Activated T-helper 17 cell treated with anti-CD3 and anti-CD28 coated beads, Interleukin-2, amount 50 U/mL, for 72 hours (primary cell): ENCODE measurements at places on chromosomes 6 and 20. TPM values are rescaled to one million over a fixed set of nuclear protein-coding genes. Genes with fewer than 3 reads are reported as not detected.
A peak's percentile ranks its signal among the peaks of the same experiment; 100 is the strongest.

DNA sequence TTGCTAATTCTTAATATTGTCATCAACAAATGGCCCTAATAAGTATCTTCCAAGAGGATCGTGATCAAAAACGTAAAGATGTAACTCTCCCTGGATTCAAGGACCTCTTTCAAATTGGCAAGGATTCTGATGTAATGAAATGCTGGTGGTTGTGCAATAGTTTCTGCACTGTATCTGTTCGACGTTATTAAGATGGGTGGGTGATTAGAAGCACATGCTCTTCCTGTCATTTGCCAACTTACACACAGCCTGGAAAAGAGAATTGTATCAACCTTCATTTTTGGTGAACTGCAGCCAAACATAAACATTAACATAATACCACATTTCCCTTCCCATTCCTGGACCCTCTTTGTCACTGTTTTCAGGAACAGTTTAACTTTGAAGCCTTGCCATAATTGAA is 9.8 kb downstream of the FOXQ1 start:
- ATAC-seq: no peak

DNA sequence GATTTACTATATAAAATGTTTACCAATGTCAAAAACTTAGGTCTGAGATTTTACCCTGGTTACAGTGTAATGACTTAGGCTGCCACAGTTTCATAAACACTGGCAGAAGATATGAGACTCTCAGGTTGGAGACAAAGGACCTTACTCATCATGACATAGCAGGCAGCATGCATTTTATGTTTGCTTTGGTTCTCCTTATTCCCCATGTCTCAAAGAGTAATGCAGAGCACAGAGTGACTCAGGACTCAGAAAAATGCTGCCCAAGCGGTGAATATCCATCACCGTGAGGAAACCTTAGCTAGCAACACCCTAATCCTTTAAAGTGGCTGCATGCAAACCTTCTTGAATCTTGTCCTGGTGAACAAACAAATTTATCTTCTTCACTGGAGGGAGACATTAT is 112.1 kb upstream of the EYS start:
- no peak for ATAC-seq

GRCh38 chr20:1490643-1491195 is 501 bp downstream of the SIRPB2 start:
- no peak for ATAC-seq

GRCh38 chr6:139881728-139882211 is 507.3 kb upstream of the CITED2 start:
- no peak for ATAC-seq

Gene HTR1B
- not detected for total RNA-seq

- ATAC-seq: no peak
Observed at GRCh38 chr6:10030942-10031537, 383.8 kb downstream of the TFAP2A start.

Gene PPP1R14C
- not detected for total RNA-seq

Gene SLC17A2
- total RNA-seq: not detected

DNA sequence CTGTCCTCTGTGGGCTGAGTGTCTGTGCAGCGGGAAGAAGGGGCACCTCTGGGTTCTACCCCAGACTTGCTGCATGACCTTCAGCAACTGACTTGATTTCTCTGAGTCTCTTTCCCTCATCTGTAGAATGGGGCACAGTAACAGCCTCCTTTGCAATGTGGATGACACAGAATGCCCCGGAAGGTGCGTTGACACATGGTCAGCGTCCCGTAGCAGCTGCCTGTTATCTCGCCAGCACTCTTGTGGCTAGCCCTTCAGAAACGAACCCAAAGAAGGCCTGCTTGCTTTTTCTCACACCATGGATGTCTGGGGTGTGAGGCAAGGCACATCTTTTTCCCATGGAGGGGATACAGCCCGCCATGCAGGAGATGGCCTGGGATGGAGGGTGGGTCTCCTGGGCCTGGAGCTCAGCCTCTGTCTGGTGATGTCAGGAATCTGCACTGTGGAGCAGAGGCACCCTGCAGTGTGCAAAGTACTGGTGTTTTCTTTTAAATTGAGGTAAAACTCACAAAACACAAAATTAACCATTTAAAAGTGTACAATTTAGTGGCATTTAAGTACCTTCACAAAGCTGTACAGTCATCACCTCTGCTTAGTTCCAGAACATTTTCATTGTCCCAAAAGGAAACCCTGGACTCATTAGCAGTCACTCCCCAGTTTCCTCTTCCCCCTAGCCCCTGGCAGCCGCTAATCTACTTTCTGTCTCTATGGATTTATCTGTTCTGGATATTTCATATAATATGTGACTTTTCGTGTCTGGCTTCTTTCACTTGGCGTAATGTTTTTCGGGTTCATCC is 59.8 kb upstream of the FAM83D start:
- ATAC-seq: no peak

DNA sequence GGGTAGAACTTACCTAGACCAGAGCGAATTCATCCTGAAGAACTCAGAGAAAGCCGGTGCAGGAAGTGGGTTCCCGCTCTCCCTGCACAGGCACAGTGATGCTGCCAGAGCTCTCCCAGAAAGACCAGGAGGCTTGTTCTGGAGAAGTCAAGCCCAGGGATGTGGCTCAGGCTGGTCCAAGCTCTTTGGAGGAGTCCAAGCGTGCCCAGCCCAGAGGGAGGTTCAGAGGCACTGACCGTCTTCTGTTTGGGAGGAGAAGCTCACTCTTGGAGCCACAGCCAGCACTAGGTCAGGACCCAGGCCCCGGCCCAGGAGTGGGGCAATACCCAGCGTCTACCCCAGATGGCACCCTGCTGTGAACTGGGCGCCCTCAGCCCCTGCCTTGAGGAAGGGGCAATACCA is 1.5 kb upstream of the PMEPA1 start:
- no peak for ATAC-seq

DNA sequence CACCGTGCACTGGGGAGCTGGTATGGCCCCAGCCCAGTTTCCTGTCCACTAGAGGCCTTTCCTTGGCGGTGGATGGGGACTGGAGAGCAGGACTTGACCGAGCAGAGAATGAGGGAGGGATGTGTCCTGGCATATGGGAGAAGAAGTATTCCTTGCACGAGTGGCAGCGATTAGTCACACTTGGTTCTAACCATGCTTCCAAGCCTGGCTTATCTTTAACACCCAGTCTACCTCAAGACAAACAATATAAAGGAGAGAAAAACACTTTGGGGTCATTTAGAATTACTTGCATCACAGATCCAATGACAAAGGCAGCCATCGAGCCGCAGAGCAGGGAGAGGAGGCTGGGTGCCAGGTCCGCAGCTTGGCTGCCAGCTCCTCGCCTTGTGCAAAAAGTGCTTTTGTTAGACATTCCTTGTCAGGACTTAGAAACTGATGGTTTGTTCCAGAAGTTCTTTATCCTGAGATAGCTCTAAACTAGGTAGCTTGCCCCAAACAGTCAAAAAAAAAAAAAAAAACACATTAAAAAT is 214.9 kb upstream of the GMDS start:
- no peak for ATAC-seq

- ATAC-seq: no peak
Observed at GRCh38 chr6:14004258-14004657, 79.5 kb downstream of the RNF182 start.

DNA sequence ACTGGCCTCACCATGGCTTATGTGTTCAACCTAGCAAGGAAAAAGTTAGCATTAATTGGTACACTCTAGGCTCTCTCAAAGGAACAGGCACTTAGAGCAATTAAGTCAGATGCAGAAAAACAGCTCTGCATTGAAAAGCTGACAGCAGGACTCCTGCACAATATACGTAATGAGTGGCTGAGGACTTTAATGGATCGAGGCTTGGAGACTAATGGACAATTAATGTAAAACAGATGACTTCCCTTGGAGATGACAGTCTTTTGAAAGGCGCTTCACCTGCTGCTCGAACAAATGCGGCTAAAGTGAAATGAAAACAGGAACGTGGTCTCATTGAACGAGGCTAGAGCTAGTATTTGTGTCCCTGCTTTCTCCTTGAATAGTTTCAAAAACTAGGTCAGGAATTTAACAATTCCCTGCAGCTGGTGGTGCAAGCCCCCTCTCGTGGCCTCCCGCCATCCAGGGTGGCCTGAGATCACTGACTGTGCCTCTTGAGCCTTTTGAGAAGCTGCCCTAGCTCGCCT is 137.1 kb downstream of the ELOVL4 start:
- no peak for ATAC-seq

DNA sequence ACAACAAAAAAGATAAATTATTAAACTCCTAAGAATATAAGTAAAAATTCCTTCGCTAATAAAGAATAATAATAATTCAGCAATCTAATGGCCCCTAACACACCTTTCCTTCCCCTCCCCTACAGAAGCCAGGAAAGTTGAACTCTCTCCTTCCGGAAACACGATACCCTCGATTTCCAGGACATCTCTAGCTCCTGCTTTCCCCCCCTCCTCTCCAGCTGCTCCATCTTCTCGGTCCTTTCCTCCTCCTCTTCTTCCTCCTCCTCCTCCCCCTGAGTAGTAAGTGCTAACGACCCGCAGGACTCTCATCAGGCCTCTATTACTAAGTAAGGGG is 603 bp downstream of the TASP1 start:
- ATAC-seq: no peak

Gene FAM209B
- total RNA-seq: 0.74 TPM

DNA sequence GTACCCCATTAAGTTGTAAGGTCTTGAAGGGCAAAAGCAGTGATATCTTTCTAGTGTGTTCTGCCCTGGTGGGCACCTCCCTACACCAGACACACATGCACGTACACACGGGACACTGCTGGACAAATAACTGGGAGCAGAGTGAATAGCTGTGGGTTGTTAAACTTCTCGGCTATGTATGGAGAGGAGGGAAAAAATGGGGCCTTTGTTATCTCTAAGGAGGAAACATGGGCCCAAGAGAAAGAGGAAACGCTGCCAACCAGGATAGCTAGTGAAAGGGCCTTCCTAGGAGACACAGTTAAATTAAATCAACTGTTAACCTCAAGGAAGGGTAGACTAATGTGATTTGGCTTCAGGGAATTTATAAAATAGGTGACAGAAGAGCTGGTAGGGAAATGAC is 169.7 kb downstream of the MYLK4 start:
- no peak for ATAC-seq

- ATAC-seq: peak; percentile 40
Observed at GRCh38 chr6:30678964-30679726, 6.3 kb upstream of the DHX16 start.
